ENCODE measurements at places on chromosomes 2 and 18.

- DNase-seq = no peak
Measured at GRCh38 chr2:141611-142010, 95.3 kb upstream of the FAM110C start.

- no peak for DNase-seq
Measured at GRCh38 chr2:95014126-95014708, 11.3 kb upstream of the MAL start.

- DNase-seq = peak; percentile 45
Measured at GRCh38 chr2:217610401-217610814, 392.4 kb downstream of the TNS1 start.

GRCh38 chr2:71715241-71715750, 261.9 kb downstream of the DYSF start:
- no peak for DNase-seq

- no peak for DNase-seq
Measured at GRCh38 chr2:211454679-211455078, 898.3 kb downstream of the CPS1 start.
